ENCODE measurements at places on chromosomes 3 and 15.

DNA sequence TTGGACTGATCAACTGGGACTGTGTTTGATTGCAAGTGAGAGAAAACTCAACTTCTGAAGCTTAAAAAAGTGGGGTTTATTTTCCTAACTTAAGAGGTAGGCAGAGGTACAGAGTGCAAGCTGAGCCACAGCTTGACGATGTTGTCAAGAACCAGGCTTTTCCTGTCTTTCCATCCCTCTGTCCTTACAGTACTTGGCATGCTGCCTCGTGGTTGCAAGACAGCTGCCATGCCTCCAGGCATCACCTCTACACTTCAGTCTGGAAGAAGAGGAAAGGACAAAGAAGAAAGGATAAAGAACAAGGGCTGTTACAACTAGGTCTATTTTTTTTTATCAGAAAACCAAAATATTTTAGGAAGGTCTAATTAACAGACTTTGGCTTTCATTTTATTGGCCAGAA lies 51.8 kb upstream of the GALNT15 start:
- DNase-seq = no peak

DNA sequence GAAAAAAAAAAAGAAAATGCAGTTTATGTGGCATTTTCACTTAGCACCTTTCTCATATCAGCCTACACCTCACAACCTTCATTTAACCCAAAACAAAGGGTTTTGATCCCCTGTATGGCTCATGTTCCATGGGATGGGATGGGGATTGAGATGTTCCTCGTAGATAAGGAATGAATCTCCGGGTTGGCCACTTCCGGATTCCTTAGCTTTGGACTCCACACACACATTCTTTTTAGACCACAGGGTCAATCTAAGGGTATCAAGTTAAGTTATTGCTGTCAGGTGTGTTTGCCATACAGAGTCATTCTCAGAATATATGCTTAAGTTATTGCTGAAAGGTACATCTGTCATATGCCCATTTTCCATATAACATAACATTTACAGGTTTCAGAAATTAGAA lies 301.4 kb upstream of the TGFBR2 start:
- DNase-seq = no peak

DNA sequence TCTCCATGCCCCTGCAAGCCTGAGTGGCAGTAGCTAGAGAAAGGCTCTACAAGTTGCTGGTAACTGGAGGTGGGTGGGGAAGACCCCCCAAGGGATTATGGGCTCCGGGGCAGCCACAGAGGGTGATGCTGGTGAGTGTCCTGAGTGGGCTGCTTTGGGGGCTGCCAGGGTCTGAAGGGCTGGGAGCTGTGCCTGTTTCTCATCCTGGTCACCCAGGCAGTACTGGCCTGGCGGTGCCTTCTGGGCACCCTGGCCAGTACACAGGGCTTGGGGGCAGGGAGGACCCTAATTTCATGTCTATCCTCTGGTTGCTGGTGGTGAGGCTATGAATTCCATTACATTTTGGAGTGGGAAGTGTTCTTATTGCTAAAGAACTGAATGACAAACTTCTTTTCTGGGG lies 46.1 kb upstream of the GATM start:
- DNase-seq = no peak

DNA sequence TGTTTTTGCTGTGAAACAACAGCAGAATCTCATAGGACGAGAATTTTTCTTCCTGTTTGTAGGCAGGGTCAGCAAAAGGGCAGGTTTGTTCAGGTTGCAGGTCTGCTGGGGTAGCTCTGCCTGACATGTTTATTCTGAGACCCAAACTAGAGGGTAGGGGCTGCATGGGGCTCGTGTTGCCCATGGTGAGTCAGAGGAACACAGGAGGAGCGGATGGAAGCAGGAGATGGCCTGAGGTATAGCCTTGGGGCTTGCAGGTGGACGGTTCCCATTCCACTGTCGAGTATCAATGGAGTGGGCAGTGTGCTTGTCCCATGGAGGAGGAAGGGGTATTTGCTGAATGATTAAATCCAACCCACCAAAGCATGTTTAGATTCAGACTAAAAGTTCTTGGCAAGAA lies 138.9 kb downstream of the APBA2 start:
- DNase-seq = no peak

- DNase-seq = no peak
Measured at GRCh38 chr3:61832375-61833229, 271.2 kb downstream of the PTPRG start.

DNA sequence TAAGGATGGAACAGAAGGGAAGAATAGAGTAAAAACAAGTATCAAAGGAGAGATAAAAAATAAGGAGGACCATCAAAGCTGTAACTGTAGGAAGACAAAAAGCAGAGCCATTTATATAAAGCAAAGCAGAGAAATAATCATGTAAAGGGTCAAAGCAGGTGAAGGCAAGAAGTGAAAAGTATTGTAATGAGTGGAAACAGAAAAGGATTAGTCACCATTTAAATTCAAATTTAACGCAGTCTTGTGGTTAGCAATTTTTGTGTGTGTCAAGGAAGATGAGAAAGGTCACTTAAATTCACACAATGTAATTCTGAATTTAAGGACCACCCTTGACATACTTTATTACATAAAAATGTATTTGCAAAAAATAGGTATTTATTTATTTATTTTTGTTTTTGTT lies 567.8 kb downstream of the ROBO1 start:
- DNase-seq = no peak

DNA sequence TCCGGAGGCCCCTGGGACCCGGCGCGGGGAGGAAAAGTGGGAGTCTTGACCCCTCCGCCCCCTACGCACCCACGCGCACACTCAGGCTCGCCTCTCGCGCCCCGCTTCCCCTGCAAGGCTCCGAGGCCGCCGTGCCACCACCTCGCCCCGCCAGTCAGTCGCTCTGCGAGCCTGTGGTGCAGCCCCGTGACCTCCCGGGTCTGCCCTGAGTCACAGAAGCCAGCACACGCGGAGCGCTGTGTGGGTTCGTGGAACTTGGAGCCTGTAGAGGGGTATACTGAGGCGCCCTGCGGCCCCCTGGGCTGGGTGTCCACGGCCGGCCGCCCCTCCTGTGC lies 380 bp upstream of the ALS2CL start:
- DNase-seq = no peak

GRCh38 chr3:170228093-170228766 lies 6.0 kb downstream of the PRKCI start:
- peak; percentile 59 for DNase-seq

DNA sequence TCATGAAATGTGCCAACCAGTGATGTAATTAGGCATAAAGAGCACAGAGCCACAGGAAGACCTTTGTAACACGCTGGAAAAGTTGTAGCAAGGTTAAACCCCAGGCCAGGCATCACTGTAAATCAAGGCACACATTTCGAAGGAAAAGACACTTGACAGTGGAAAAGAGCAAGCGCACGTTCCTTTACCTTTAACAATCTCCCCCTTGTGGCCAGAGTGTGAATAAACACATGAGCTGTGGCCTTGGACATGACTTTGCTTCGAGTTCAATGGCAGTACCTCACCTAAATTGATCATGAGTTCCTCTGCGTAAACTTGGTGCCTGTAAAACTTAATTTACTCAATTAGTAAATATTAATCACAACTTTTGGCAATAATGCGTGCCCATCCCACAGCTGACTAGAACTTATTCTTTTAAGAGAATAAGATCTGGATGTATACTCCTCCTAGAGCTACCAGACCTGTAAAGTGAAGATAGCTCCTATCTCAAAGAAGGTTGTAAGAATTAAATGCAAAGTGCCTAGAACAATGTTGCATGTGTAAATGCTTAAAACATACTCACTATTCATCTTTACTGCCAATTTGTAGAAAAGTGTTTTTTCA lies 757.0 kb upstream of the NECTIN3 start:
- DNase-seq = peak; percentile 73

DNA sequence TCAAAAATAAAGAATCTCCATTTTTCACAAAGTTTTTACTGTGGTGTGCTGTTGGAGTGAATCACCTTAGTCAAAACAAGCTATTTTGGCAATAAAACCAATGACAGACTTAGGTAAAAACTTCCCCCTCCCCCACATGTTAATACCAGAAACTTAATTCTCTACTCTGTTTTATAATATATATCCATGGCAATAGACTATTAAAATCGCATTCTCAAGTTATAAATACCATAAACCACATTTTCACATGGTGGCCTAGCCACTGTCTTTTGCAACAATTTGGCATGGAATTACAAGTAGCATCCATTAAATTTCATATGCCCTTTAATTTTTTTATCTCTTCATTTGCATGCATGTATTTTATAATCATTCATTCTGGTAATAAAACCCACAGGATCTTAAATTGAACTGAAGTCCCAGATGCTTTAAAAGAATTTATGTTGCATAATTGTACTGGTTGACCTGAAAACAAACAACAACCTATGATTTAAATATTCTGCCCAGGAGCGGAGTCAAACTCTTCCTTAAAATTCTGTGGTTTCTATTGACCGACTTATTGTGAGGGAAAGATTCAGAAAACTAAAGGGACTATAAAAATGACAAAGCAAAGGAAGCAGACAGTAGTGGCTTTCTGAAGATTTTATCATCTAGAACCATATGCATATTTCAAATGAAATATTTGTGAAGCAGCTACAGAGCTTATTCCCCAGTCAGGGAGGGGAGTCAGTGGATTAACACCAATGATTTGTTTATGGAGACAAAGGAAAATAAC lies 229.0 kb upstream of the TBL1XR1 start:
- DNase-seq = peak; percentile 27

DNA sequence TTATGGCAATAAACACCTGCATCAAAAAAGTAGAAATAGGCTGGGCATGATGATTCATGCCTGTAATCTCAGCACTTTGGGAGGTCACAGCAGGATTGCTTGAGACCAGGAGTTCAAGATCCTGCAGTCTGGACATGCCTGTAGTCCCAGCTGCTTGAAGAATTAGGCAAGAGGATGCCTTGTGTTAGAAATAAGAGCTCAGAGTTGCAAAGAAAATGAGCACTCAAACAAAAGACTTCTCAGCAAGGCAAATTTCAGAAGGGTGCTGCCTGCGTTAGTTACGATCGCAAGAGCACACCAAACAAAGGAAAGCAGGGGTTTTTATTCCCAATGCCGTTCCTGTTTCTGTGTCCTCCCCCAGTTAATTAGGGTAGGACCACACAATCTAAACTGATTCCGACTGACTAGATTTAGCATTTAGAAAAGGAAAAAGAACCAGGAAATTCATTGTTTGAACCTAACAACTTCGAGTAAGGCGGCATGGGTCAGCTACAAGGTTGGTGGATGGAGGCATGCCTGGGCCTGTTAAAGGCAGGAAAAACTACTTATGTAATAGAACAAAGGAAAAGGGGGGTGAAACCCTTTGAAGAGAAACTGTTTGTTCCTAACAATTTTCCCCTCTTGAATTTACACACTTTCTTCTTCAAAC lies 55.5 kb downstream of the DLG1 start:
- DNase-seq = no peak

GRCh38 chr3:45777746-45778386 lies 18.5 kb downstream of the SLC6A20 start:
- DNase-seq = no peak

- DNase-seq = no peak
Measured at GRCh38 chr3:198088421-198088955, 128.5 kb downstream of the LMLN start.
